Esophagus muscularis mucosa (tissue), 4 donors: ENCODE measurements at places on chromosomes 1 and 21. TPM values are rescaled to one million over a fixed set of nuclear protein-coding genes. Genes with fewer than 3 reads are reported as not detected.

GRCh38 chr1:175873290-175873935, 130.0 kb upstream of the TNR start:
- DNase-seq: no peak

DNA sequence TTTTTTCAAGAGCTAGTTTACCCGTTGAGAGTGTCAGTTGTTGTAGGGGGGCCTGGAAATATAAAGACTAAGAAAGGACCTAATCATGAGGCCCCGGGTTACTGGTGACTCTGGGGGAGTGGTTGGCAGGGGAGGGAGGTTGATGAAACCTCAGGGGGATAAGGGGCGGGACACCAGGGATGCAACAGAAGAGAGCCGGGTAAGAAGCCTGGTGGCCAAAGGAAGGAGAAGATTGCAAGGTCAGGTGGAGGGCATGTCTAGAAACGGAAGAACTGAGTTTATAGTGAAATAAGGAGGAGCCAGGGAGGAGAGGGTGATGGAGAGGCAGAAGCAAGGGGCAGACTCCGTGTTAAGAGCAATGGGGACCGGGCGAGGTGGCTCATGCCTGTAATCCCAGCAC, 12.5 kb upstream of the SPOCD1 start:
- DNase-seq: peak; percentile 34

SH3BGRL3 gene
- total RNA-seq: 52.7 TPM

CIART gene
- 14.3 TPM for total RNA-seq

FABP3 gene
- total RNA-seq: 14.6 TPM

FAM177B gene
- total RNA-seq: not detected
